WTC11 (cell line): ENCODE measurements at places on chromosomes 1 and 21.

DNA sequence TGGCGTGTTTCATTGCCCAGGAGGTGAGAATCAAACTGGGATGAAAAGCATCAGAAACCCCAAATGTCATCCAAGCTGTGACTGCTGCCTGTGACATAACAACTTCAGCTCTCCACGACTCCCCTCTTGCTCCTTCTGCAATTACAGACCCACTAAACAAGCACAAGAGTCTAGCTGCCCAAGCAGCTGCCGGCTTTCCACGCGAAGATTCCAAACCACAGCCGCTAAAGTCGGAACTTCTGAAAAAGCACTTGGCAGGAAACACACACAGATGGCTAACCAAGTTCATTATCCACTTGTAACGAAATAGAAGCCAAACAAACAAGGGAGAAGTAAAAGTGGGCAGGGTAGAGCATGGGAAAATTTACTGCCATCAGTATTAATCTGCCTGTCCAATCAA, 198.1 kb downstream of the SLC35F3 start:
- DNase-seq = no peak

DNA sequence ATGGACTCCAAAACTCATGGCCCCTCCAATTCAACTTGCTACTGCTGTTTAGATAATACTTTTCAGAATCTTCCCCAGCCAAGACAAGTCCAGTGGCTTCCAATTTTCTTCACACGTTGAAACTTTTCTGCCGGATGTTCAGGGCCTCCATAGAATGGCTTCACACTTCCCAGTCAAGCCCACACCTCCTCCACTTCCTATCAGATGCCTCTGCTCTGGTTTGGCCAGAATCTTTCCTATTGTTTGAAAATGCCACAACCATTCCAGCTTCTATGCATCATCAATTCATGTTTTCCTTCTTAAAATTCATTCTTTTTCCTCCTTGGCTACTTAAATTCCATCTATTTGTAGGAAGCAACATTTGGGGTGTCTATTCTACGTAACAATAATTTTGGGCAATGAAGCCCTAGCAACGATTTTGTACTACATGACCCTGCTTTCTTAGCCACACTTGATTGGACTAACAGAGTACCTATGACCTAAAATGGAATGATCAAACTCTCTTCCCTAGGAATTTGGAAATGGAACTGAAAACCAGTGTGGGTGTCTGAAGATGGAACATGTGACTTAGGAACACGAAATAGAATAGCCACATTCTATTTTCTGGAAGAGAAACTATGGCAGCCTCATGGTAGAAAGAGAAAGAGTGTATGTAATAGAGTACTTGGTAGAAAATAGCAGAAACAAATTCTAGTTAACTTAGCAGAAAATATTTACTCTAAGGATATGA, 74.1 kb upstream of the CNIH3 start:
- no peak for DNase-seq

DNA sequence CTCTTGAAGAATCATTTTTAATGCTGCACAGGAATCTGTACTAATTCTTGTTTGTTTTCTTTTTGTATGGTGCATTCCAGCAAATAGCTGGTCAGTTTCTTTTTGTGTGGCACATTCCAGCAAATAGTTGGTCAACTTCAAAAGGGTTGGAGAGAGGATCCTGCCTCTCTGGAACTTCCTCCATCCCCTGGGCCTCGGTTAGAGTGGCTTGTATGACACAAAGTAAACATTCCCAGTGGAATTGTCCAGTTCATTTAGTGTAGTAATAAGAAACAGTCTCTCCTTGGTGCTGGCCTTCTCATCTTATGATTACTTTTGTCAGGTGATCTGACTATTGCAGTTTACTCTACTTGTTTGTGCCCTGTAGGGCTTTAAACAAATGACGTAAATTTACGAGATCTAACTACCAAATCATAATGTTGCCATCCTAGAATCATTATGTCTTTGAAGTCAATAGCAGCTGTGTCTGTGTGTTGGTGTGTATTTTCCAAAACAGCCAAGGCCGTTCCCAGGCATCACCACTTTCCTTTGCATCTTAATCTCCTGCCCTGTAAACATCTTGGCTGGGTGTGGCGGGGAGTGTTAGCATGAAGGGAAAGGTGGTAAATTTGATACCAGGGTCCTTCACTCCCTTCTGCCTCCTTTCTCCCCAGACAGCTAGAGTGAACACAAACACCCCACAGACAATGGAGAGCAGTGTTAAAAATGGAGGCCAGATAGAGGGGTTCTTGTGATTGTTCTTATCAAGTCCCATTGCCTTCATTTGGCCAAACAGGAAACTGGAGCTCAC, 77.9 kb downstream of the CDC7 start:
- DNase-seq = no peak

- DNase-seq = no peak
Observed at GRCh38 chr1:3697810-3698209, 45.5 kb downstream of the TP73 start.
